ACHN (cell line): ENCODE measurements at places on chromosomes 5 and 9.

- no peak for DNase-seq
Measured at GRCh38 chr9:134863306-134863902, 17.2 kb upstream of the FCN2 start.

- peak; percentile 4 for DNase-seq
Measured at GRCh38 chr5:172768098-172768572, 2.9 kb downstream of the DUSP1 start.

GRCh38 chr5:131378721-131379541 lies 115.1 kb downstream of the CDC42SE2 start:
- peak; percentile 21 for DNase-seq

DNA sequence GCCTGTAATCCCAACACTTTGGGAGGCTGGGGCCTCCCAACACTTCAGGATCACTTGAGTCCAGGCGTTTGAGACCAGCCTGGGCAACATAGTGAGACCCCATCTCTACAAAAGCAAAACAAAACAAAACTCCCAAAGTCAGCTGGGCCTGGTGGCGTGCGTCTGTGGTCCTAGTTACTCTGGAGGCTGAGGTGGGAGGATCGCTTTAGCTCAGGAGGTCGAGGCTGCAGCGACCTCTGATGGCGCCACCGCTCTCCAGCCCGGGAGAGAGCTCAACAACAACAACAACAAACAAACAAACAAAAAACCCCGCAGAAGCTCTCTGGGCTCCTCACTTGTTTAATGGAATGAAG lies 528 bp downstream of the ACOT12 start:
- no peak for DNase-seq

- DNase-seq, result no peak
Measured at GRCh38 chr9:124968238-124968637, 27.4 kb upstream of the GOLGA1 start.

DNA sequence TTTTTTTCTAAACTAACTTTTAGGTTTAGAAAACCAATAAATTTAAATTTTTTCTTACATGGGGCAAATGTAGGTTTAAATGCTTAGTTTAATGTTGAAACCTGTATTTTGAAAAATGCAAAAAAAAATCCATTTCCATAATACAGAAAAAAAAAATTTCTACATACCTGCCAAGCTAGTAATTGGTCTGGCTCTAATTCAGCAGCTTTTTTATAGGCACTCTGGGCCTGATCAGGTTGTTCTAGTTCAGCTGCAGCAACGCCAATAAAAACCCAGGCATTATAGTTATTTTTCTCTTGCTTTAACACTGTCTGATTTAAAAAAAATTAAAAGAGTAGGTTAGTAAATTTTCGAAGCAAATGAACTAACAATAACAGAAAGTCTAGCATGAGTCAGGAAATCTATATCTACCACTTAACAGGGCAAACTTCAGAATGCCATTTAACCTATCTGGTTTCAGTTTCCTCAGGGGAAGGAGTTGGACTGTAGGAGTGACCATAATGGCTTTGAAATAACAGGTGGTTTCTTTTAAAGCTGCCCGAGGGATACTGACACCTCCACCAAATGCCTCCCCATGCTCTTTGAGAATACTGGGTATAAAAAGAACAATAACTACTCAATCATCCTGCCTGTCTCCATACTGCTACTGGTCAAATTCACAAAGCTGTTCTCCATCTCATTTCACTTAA lies 11.6 kb downstream of the SKIC3 start:
- DNase-seq, result no peak

- peak; percentile 16 for DNase-seq
Measured at GRCh38 chr9:14097215-14097614, 216.7 kb downstream of the NFIB start.

- DNase-seq, result no peak
Measured at GRCh38 chr9:86665416-86665815, 281.9 kb downstream of the GAS1 start.

DNA sequence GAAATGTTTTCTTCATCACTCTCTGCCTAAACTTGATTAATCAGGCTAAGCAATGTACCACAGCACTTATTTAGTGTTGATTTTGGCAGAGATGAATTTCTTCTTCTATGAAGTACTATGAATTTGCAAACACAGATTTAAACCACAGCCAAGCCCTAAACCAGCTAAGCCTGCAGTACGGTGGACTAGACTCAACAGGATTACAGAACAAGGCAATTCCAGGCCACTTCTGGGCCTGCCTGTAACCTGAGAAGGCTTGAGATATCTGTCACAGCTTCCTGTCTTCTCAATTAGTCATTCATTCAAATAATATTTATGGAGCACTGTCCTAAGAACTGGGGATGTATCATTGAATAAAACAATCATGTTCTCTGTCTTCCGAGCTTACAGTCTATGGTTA lies 32.4 kb upstream of the CAST start:
- DNase-seq, result no peak

DNA sequence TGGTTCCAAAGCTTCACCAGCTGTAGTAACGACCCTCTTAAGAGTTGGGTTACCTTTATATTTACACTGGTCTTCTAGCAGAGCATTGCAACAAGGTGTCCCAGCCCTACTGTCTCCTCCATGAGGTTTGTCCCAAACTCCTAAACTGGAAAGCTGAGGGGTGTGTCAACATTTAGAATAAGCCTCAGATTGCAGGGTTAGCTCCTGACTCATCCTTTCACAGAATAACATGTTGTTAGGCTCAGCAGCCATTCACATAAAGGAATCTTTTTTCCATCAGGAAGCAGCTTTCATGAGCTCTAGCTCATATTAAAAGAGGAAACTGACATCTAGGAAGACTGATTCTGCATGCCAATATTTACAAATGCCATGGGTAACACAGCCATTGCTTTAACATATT lies 238.7 kb downstream of the EFNA5 start:
- peak; percentile 37 for DNase-seq

- no peak for DNase-seq
Measured at GRCh38 chr9:117414906-117415331, at the start of gene ASTN2. Gene ASTN2, minus strand, starts transcription at chr9:117415057. Its CDS starts 119 bp downstream, at chr9:117414938.

GRCh38 chr9:127578627-127578951 lies 33.5 kb upstream of the STXBP1 start:
- no peak for DNase-seq
